ENCODE measurements at places on chromosomes 2 and 18.

- no peak for DNase-seq
Measured at GRCh38 chr2:197453914-197454398, 604 bp downstream of the COQ10B start.

- peak; percentile 39 for DNase-seq
Measured at GRCh38 chr2:196230061-196230854, 58.9 kb upstream of the STK17B start.

- DNase-seq: no peak
Measured at GRCh38 chr2:159185401-159186130, 100.9 kb downstream of the WDSUB1 start.

- DNase-seq: no peak
Measured at GRCh38 chr2:122692400-122693083, 937.1 kb downstream of the TSN start.

GRCh38 chr2:109409321-109410038, 204.3 kb downstream of the SEPTIN10 start:
- DNase-seq: no peak

DNA sequence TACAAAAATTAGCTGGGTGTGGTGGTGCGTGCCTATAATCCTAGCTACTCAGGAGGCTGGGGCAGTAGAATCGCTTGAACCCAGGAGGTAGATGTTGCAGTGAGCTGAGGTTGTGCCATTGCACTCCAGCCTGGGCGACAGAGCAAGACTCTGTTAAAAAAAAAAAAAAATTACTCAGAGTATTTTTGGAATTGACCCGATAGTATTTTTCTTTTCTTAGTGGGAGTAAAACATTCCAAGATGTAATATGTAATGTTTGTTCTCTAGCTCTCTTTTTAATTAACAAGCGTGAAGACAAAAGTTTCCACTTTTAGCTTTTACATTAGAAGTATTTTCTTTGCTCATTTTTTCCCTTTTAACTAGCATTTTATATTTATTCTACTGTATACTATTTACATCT, 12.0 kb upstream of the TMEM18 start:
- no peak for DNase-seq

DNA sequence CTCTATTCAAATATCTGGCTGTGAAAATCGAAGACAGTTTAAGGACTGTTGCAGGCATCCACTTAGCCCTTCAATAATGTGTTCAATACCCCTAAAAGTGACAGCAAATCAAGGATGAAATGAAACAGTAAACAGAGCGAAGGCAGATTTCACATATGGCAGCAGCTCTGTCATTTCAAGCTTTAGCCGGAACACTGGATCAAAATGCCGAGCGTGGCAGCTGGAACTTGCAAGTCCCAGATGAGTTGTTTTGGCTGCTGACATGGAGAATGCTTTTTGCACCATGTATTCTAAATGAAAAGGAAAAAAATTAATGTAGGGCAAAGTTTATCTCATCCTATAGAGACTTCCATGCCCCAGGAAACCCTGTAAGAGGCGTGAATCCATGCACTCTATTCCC, 18.0 kb downstream of the LRRC30 start:
- no peak for DNase-seq

GRCh38 chr18:4181086-4181485, 274.0 kb downstream of the DLGAP1 start:
- no peak for DNase-seq

DNA sequence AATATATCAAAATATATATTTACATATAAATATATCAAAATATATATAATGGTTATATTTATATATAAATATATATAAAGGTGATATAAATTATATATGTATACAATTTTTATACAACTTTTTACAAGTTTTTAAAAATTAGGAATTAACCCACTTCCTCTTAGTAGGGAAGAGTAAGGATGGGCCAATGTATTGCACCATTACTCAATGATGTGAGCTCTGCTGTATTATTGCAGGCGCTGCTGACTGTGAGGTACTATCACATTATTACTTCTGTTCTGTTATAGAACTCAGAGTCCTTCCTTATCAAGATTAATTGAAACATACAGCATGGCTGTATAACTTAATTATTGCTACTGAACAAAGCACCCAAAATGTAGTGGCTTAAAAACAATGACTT, 46.0 kb downstream of the CCDC195 start:
- no peak for DNase-seq

GRCh38 chr2:168639018-168639417, 163.4 kb upstream of the NOSTRIN start:
- DNase-seq: no peak

DNA sequence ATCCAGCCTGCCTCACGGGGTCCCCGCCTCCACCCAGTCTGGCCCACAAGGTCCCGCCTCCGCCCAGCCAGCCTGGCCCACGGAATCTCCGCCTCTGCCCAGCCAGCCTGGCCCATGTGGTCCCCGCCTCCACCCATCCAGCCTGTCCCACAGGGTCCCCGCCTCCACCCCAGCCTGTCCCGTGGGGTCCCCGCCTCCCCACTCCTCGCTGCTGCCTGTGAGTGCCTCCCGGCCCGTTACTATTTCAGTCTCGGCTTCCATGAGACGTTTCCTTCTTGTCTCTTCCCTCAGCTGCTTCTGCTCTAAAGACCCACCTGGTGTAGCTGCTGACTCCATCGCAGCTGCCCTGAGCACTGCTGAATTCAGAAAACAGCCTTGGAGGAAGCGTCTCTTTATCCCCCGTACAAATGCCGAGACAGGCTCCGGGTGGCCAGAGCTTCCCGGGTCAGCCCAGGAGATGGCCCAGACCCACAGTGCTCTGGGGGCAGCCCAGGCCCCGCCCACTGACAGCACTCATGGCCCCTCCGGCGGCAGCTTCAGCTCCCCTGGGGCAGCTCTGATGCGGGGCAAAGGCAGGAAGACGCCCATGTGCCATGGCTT, 69.8 kb downstream of the NFATC1 start:
- no peak for DNase-seq

- no peak for DNase-seq
Measured at GRCh38 chr18:75211002-75211621, 515 bp downstream of the TSHZ1 start.

DNA sequence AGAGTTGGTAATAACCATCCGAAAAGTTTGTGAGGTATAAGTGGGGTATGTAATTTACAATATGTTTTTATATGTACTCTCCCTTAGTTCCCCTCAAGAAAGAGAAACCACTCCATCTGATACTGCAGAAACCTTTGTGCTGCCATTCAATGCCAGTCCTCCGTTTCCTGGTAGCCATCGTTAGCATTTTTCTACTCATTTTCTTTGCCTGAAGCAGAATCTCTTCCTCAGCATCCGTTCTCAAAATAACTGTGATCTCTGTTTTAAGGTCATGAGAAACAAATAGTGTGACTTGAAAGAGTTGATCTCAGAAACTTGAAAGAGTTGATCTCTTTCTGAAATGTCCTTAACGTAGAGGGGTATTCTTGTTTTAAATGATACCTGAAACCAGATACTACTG, 996 bp downstream of the PTCD3 start:
- no peak for DNase-seq

DNA sequence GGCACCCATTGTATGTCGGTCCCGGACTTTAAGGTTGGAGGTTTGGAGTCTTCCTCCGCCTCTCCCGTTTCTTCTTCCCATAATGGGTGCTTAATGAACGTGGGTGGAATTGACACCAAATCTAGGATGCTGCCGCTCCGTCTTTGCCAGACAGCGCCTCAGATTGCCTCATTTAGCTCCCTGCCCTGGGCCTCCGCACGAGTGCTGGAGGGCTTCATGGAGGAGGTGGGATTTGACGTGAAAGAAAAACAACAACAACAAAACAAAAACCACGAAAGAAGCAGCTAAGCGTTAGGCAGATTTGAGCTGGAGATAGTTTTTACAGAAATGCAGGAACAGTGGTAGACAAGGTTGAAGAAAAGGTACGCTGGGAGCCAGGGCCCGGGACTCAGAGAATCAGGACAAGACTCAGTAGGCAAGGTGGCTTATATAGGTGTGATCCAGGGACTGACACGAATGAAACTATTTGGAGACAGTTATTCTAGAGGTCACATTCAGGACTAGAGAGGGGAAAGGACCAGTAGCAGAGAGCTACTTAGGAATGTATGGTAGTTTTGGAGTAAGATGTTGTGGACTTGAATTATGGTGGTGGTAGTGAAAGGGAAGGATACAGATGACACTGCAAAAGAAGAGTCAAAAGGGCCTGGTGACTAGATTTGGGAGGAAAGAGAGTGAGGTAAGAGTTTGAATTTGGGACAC, 605 bp downstream of the ZNF2 start:
- DNase-seq: no peak

DNA sequence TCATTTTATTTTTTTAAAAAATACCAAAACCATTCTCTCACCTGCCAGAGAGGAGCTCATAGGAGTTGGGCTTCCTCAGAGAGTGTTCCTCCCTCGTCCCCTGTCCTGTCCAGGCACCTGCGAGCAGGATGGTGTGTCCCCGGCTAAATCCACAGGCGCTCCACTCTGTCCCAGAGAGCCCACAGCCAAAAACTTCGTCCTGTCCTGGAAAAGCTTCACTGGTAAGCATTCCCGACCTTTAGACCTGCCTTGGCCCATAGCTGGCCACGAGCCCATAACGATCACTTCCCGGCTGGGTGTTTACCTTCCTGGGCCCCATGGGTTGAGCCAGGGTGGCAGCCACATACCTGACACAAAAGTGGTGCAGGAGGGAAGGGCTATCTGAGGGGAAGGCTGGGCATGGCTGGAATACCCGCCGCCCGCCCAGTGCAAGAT, at the start of gene NGEF:
NGEF (minus strand) TSS at position 230 of the 435 bp plus-strand sequence. CDS start 38,366 bp downstream, outside the sequence.
- no peak for DNase-seq

DNA sequence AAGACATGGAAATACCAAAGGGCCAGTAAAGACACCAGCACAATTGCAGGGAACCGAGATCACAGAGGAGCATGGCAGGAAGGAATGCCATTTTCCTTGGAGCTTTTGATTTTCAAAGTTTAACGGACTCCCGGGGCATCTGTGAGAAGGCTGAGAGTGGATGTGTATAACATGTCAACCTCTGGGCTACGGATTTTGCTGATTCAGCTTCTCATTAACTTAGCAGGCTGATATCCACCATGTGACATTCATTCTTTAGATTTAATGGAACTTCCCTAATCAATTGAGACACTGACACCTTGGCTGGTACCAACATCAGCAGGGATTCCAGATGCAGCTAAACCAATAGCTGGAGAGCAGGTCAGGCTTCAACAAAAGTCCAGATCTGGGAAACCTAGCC, 496.6 kb upstream of the SPHKAP start:
- no peak for DNase-seq

GRCh38 chr2:37630776-37631175, 40.7 kb downstream of the CDC42EP3 start:
- DNase-seq: no peak

DNA sequence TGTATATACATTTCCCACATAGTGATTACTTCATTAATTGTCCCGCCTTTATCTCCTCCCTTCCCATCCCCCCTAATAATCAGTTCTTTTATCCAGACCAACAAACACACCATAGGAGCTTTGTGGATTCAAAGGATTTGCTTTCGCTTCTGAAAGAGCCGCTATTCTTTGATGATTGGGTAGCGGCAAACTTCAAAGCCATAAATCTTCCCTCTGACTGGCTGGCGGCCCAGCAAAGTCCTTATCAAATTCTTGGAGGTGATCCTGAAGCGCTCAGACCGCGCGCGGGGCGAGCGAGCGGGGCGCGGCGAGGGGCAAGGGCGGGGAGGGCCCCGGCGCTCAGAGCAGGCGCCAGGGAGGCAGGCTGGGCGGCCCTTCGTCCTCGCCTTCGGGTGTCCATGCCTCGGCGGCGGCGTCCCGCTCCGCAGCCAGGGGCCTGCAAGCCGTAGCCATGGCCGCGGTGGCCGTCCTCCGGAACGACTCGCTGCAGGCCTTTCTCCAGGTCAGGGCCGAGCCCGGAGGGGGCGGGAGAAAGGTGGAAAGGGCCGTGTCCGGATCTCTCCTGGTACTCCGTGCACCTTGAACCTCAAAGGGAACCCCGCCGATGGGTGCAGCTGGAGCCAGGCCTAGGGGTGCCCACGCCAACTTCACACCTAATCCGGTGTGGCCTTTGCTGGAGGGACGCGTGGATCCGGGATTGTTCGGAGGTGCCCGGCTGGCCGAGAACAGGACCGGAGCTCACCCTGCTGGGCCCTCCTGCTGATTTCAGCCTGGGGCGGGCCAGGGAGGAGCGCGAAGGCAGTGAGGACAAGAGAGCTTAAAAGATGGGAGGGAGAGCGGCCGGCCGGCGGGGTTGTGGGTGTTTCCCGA, at the start of gene SP5:
SP5 (plus strand) TSS at position 276 of the 870 bp plus-strand sequence; CDS start at position 452, 176 bp downstream.
- no peak for DNase-seq

- DNase-seq: no peak
Measured at GRCh38 chr2:20150110-20150706, 74.7 kb downstream of the SDC1 start.

DNA sequence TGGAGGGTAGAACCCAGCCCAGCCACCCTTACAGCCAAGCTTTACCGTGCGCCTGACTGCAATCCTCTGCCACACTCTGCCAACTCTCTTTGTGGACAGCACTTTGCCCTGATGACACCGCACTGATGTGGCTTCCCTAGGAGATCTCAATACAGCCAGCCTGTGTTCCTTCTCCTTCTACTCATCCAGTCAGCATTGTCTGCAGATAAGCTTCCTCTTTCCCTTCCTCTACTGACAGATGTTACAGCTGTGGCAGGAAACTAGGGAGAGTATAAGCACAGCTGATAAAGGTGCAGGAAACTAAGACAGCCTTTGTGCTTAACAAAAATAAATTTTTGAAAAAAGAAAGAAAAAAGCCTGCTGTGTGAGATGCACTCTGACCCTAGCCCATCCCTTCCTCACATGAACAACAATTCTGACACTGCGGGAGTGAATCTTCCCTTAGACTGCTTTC, 25.0 kb downstream of the CEP68 start:
- no peak for DNase-seq

- no peak for DNase-seq
Measured at GRCh38 chr2:207092818-207093217, 72.9 kb downstream of the KLF7 start.

- no peak for DNase-seq
Measured at GRCh38 chr2:218407717-218408116, 8.0 kb downstream of the CTDSP1 start.

GRCh38 chr2:105752691-105753358, 8.1 kb downstream of the NCK2 start:
- no peak for DNase-seq
